Activated CD4-positive, alpha-beta T cell treated with anti-CD3 and anti-CD28 coated beads, Interleukin-2, Interleukin-4, amounts not matched to agents 100 ng/mL and 50 ng/mL, durations not matched to agents 16 hours and 8 hours (primary cell): ENCODE measurements at places on chromosomes 4 and X.
A peak's percentile ranks its signal among the peaks of the same experiment; 100 is the strongest.

GRCh38 chrX:74814681-74815080 lies 110.6 kb downstream of the NEXMIF start:
- no peak for DNase-seq

GRCh38 chrX:119954374-119954773 lies 10.8 kb upstream of the NKAP start:
- no peak for DNase-seq

- no peak for DNase-seq
Observed at GRCh38 chr4:37599092-37599790, 86.9 kb downstream of the RELL1 start.

DNA sequence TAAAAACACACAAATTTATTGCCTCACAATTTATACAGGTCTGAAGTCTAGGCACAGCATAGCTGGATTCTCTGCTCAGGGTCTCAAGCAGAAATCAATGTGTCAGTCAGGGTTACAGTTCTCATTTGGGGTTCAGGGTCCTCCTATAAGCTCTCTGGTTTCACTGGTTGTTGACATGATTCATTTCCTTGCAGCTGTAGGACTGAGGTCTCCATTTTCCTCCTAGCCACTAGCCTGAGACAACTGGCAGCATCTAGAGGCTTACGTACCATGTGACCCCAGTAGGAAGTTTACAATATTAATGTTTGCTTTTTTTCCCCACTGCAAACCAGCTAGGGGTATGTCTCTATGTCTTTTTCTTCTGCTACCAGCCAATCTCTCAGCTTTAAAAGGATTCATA lies 102.5 kb downstream of the CPEB2 start:
- no peak for DNase-seq

GRCh38 chr4:55547918-55548317 lies 1.2 kb upstream of the CLOCK start:
- no peak for DNase-seq

GRCh38 chrX:16671005-16671404 lies 21.0 kb downstream of the S100G start:
- peak; percentile 26 for DNase-seq

DNA sequence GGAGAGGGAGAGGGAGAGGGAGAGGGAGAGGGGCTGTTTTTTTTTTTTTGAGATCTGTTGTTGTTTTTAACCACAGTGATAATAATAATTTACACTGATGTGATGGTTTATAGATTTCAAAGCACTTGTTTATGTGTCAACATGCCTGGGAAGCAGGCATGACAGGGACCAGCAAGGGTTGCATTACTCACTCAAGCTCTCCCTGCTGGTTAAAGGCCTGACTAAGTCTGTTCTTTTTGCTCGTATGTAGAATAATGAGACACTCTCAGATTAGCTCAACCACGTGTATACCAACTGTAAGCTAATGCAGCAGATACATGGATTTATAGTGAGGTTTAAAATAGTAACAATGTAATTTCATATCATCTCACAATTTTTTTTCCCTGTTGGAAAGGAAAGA lies 134.6 kb upstream of the BOD1L1 start:
- no peak for DNase-seq

DNA sequence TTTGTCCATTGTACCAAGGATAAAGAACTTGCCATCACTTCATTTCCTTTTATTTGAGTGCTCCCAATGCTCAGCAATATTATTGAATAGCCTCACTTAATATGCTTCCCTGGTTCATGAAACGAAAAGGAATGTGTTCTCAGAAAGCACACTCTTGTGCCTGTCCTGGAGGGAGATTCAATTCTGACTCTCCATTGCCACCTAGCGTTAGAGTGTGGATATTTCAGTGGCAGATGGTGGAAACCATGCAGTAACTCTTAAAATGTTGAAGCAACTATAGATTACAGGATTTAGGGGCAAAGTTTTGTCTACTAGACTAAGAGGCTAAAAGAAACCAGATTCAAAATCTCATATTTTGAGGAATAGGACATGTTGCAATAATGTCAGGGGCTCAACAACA lies 36.0 kb downstream of the GAB3 start:
- peak; percentile 80 for DNase-seq

DNA sequence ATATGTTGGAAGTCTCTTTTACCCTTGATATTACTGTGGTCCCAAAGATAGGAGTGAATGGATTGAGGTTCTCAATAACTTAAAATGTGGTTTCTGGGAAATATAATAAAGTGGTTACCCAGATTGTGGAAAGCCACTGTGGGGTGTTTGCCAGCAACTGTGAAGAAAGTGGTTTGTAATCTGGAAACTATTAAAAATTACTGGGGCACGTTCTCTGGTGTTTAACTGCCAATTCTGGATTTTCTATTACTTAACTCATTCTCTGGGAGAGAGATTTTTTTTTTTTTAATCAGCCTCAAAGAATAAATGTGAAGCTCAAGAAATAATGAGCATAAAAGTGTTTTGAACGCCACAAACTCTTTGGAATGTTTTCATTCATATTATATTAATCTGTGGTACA lies 4.9 kb upstream of the CXCL6 start:
- no peak for DNase-seq

DNA sequence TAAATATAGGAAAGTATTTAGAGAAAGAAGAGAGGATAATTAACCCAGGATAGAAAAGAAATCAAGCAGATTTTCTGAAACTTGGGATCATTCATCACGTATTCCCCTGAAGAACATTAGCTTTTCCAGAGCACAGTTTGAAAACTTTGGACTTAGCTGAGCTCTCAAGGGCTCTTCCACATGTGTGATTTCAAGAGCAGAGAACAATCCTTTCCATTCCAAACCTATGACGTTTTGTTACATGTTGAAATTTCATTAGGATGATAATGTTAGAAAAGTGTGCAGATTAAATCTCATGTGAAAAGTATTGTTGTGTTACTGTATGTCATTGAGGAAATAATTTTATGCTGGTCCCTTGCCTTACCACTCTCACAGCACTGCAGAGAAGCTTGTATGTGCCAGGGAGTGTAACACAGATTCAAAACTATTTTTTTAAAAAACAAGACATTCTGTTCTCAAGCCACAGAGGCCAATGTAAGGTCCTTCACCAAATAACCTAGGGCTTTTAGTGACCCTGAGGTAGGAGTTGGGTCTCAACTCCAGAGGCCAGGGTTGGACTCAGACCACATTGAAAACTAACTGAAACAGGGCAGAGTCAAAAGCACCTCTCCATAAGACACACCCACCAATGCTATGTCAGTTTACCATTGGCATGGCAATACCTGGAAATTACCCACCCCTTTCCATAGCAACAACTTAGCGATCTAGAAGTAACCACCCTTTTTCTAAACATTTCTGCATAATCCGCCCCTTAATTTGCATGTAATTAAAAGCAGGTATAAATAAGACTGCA lies 141.3 kb downstream of the ANXA5 start:
- DNase-seq = no peak

GRCh38 chr4:181684310-181684709 lies 558.9 kb upstream of the TENM3 start:
- DNase-seq = no peak

GRCh38 chr4:107363125-107363524 lies 327.0 kb upstream of the DKK2 start:
- DNase-seq = no peak

DNA sequence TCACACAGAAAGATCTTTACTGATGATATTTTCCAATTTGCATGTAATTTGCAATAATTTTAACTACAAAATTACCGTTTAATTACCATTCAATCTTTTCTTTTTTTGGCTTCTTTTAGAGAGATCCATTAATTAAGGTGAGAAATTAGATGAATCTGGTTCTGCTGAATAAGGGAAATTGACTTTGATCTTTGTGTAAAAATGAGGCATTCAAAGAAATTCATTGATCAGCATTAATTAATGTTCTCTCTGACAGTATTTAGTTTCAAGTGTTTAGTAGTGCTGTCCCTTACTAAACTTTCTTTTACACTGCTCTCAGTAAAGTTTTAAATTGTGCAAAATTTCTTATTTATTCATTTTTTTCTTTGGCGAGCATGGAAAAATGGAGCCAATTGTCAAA lies 97.2 kb upstream of the KCTD8 start:
- DNase-seq = no peak

DNA sequence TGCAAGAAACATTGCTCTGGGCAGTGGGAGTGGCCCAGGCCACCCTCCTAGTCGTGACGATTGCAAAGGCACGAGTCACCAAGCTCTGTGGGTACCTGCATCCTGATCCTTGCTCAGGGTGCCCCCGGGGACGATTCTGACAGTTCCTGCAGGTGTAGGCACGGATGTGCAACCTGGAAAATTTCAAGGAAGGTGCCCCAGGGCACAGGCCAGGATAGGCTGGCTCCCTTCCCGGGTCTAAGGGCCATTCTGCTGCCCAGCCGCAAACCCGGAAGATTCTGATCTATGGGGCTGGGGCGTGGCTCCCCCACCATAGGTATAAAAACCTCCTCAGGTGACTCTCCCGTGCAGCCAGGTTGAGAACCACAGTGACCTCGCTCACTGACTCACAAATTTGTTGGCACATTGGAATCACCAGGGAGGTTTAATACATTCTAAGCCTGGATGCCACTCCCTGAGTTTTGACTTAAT lies 228.5 kb downstream of the PTTG2 start:
- DNase-seq = no peak

DNA sequence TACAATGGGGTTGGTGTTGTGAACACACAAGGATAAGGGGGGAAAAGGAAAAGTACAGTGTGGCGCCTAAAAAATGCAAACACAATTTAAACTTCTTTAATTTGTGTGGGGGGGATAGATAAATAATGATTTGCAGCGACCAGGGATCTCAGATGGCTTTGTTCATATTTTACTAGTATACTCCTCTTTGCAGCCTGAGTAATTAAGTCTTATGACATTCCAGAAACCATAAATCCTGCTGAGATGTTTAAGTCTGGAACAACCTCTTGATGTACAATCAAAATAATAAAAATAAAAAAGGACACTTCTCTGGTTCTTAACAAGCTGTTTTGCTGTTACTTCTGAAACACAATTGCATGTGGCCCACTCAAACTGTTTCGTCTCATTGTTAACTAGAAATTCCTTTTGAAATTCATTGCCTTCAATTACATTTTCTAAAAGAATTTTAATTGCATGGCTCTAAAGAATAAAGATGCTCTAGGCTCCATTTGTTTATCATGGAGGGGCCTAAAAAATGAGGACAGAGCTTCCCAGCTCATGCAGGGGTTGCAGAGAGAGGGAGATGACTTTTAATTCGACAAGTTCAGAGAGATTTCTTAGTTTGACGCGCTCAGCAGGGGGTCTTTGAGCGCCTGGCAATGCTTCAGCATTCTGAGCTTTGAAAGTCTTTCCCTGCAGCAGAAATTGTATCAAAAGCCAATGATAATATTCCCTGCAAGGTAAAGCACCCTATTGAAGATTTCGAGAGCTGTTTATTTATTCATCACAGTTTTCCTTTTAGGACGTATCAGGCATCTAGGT lies 892.4 kb upstream of the TENM3 start:
- no peak for DNase-seq

DNA sequence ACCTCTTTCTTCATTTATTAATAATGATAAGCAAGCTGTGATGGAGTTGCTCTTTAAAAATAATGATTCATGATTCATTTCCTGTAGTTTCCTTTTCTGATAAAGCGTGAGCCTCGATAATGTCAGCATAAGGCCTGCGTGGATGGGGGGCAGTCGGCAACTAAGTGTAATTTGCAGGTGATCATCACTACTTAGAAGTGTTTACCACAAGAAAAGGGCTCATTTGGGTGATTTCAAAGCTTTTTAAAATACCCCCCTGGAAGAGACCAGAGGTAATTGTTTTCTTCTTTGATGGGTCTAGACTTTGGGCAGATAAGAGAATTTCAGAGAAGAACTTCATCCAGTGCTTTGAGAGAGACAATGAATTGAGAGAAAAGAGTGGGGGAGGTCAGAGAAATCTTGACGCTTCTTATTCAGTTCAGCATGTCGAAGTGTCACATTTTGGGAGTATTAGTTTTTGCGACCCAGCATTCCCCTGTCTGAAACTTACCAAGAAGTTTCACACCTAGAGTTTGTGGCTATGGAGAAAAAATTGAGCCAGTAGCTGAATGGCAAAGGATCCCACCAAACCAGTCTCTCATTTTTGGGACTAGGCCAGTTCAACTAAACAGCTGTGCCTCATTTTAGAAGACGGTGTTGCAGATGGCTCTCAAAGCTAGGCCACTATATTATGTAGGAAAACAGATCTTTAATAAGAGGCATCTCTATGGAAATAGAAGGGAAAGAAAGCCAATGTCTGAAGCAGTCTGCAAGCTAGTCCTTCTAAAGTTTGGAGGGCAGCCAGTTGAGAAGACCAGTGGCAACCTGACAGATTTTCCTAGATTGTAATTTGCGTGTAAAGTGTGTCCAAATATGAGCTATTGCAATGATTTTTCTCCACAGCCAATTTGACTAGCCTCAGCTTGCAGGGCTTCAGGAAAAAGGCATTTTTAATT lies 171.0 kb upstream of the PPP1R2C start:
- DNase-seq = no peak
